ENCODE measurements at places on chromosomes 16 and 17.

- DNase-seq, result no peak
These were observed 66.2 kb downstream of the TMEM132E start for GRCh38 chr17:34645594-34645993.

DNA sequence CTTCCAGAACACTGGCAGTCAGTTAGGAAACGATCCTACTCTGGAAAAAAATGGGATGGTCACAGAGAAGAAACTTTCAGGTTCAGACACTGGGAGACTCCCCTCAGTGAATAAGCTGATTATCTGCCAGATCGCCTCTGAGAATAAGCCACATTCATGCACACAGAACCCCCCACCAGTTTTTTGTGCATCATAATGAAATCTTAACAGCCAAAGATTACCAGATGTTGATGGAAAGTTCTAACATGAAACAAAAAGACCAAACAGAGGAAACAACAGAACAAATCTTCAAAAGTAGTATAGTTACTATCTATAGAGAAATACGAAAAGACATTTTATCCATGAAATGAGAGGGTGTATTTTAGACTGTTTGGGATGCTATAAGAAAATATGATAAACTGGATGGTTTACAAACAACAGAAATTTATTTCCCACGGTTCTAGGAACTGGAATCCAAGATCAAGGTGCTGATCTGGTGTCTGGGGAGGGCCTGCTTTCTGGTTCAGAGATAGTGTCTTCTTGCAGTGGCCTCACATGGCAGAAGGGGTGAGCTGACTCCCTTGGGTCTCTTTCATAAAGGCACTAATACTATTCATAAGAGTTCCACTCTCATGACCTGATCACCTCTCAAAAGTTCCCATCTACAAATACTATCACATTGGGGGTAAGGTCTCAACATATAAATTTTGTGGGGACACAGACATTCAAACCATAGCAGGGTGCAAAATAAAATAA lies 8.0 kb upstream of the AMZ2 start:
- peak; percentile 76 for DNase-seq

GRCh38 chr16:11010575-11011221 lies 66.3 kb downstream of the CLEC16A start:
- DNase-seq, result no peak

- DNase-seq, result peak; percentile 97
These were observed at the start of gene ABCA5 for GRCh38 chr17:69327060-69327831. Gene ABCA5, minus strand, starts transcription at chr17:69327133. Its CDS starts 12,718 bp downstream, at chr17:69314415.

DNA sequence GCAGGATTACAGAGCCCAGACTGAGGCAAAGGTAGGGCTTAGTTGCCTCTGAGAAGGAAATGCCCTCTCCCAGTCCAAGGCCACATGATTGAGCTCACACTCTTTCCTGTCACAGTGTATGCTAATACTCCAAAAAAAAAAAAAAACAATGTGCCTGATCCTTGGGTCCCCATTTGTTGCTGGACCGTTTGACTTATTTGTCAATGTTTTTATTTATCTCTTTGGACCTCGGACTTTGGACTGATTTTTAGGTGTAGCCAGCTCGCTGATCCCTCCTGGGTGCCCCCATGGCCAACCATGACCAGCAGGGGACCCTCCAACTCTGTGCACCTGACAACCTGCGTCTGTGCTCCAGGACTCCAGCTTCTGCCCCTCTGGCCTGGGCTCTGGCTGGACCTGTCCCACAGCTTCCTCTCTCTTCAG lies 622 bp upstream of the CCL16 start:
- peak; percentile 67 for DNase-seq

Measured in Karpas-422 (cell line).